ENCODE measurements at places on chromosomes 6 and 20.

DNA sequence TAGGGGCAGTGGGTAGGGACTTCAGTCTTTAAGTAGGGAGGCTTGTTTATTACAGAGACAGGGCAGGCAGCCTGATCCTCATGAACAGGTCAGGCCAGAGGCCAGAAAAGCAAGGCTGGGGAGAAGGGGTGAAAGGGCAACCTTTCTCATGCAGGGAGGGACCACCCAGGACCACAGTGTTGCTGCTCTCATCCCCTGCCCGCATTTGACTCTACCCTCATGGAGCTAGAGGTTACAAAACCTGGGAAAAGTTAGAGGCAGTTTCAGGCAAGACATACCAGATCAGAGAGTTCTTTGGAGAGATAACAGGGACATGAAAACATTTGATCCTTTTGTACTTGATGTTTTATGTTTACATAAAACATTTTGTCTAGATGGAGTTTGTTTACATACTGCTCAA is 38.1 kb downstream of the MDGA1 start:
- DNase-seq: no peak

DNA sequence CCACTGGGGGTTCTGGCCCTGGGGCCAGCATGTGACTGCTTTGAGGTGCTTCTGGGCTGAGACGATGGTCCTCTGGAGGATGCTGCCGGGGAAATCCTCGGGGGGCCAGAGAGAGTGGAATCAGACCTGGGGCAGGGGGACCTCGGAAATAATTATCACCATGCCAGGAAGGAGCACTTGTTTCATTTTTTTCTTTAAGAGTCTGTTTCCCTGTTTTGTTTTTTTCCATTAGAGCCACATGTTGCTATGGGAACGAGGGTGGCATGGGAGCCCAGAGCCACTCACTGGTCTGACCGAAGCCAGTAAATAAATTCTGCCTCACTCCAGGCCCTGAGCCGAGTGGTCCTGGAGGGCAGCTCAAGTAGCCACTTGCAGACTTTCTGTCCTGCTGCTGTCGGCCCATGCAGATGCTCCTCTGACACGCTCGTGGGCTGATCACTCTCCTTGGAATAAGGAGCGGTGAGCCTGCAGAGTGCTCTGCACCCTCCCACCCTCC is 365.1 kb downstream of the ZFAND3 start:
- no peak for DNase-seq

DNA sequence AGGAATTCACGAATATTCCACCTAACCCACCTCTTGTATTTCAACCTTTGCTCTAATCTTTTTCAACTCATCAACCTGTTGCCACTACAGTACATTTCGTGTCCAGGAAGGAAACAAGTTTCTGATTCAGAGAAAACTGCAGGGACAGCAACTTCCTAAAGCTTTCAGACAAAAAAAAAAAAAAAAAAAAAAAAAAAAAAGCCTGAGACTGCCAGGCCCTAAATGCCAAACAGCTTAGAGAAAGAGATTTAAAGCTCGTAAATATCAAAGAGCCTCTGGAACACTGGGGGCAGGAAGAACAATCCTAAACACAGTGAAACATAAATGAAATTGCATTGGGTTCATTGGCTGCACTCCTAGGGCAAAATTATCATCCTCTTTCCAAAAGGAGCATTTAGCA is 411.2 kb upstream of the SPTLC3 start:
- no peak for DNase-seq

- no peak for DNase-seq
These were observed 529.0 kb downstream of the TBC1D32 start for GRCh38 chr6:120805276-120805675.

DNA sequence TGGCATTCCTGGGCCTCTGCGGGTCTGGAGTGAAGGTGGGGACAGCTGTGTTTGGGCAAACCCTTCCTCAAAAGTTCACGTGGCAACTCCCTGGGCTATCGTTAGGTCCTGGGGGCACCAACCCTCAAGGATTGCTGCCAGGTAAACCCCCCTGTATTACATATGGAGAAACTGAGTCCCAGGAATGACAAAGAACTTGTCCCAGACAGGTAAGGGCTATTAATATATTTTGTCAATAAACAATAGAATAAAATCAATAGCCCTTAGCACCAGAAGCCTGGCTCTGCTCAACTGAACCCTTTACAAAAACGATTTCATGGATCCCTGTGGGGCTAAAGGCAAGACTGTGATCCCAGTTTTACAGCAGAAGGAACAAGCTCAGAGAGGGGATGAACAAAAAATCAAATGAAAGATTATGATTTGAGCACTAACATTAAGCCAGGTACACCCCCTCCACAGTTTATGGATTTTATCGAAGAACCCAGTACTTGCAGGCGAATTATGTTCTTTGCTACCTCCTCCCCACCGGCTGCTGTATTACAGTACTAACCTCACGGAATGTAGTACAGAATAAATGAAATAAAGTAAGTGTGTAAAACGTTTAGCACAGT is 2.7 kb downstream of the ID1 start:
- DNase-seq: no peak
